ENCODE measurements at places on chromosomes 7 and 10.

DNA sequence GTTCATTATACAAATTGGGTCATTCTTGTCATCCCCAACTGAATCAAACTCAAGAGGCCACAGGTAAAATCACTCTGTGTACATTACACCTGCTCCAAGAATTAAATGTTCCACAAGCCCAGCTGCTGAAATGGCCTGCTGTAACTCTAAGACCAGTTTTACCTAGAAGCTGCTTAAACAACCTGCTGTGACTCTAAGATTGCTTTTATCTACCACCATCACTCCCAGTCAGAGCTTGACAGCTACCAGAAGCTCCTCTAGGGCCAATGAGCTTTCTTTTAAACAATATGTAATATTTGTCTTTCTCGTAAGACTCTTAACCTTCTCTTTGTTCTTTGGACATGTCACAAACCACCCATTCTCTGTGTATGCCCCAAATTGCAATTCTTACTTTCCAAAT, 141.8 kb upstream of the LRGUK start:
- DNase-seq, result no peak

DNA sequence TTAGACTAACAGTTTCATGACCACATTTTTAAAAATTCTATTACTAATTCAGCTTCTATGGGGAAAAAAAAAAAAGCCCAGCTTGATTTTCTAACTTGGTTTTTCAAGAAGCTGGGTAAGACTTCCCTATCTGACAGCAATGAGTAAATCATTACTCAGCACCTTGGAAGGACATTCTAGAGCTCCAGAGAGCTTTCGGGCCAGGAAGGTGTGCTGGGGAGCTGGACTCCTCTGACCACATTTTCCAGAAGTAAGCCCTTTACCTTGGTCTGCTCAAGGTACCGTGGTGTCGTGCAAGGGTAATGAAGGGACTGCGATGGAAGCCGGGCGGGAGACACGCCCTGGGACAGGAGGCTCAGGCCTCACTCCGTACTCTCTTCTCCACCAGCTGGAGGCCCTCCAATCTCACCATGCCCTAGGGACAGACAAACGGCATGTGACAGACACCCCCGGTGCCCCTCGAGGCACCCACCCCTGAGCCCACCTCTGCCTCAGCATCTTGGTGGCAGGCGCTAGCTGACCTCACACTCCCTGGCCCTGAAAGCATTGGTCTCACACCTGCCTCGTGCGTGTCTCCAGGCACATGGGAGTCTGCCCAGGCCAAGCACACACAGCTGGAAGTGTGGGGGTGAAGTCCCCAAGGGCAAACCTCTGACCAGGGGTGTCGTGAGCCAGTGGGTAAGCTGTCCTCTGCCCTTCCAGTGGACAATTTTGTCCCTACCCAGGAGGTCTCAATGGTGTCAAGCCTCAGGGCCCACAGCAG, 152.1 kb downstream of the OAT start:
- no peak for DNase-seq

DNA sequence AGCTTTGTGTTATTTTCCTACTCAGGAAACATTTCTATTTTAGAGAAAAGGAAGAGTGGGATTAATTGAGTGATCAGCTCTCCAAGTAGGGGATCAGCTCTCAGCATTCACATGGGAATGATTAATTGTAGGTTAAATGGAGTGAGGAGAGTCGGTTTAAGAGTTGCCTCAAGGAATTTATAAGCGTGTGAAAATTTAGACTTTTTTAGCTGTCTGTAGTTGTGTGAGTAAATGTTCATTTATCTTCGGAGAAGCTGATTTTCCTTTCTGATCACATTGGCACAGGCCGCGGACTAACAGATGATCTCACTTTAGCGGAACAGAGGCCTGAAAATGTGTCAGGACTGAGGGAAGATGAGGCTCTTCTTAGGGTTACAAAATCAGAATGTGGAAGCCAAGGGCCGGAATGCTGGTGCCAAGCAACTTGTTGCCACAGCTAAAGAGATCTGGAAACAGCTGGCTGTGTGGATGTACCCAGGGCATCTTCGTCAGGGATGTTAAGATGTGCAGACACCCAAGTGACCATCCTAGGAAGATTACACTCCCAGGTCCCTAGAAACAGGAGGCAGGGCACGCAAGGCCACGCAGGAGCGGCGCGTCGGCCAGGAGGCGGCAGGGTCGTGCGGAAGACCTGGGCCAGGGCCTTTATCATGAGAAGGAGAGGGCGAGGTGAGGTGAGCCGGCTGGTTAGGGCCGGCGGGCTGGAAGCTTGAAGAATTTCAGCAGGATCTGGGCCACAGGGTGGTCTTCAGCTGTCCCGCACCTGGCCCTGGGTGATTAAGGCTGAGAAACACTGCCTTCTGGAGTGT, 35.1 kb upstream of the TTYH3 start:
- DNase-seq, result peak; percentile 52

DNA sequence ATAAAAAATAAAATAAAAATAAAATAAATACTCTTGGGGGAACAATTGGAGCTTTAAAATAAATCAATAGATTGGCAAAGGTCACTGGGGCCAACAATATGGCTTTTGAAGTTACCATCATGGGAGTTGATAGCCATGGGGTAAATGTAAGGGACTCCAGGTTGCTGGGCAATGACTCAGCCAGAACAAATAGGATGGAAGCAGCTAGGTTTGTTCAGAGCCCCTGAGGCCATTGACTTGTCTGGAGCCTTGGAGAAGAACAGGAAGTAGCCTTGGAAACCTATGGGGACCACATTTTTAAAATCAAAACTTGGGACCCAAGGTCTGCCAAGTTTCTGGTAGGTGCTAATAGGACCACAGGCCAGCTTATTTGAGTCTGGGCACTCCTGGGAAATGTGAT, 20.2 kb upstream of the FRA10AC1 start:
- no peak for DNase-seq

DNA sequence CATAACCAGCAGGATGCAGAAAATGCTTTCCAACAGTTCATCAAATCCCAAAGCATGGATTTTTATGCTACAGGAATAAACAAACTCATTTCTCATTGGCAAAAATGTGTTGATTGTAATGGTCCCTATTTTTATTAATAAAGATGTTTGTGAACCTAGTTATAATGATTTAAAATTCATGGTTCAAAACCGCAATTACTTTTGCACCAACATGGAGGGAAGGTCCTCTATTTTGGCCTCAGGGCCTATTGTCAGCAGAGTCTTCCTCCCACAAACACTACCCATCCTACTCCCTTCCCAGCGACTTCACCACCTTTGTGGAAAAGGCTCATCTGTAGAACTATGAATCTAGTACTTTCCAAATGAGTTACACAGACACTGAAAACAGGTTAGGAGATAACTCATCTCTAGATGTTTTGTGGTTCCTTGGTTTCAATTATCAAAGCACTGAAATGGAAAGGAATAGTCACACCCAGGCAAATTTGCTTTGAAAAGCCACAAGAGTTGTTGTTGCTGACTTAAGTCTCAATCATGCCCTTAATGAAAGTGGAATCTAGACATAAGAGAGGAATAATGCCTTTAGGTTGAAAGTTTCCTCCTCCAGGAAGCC, 59.4 kb upstream of the FRMD4A start:
- DNase-seq, result no peak

DNA sequence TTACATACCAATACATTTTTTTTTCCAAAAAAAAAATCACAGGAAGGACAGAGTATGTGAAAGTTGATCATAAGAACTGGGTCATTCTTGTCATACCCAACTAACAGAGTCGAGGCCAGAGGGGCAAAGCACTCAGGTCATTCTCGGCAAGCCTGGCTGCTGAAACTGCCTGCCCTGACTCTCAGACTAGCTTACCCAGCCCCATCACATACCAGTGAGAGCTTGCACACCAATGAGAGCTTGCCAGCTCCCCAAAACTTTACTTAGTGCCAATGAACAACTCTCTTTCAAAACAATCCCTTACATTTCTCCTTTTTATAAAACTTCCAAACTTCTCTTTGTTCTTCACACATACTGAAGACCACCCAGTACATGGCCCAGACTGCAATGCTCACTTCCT, 48.9 kb downstream of the VOPP1 start:
- no peak for DNase-seq

DNA sequence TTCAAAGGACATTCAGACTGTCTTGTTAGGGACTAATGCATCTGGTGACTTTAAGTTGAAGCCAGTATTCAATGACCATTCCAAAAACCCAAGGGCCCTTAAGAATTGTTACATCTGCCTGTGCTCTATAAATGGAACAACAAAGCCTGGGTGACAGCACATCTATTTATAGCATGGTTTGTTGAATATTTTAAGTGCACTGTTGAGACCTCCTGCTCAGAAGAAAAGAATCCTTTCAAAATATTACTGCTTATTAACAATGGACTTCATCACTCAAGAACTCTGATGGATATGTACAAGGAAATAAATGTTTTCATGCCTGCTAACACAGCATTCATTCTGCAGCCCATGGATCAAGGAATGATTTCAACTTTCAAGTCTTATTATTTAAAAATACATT, 33.1 kb upstream of the CYP26C1 start:
- no peak for DNase-seq

DNA sequence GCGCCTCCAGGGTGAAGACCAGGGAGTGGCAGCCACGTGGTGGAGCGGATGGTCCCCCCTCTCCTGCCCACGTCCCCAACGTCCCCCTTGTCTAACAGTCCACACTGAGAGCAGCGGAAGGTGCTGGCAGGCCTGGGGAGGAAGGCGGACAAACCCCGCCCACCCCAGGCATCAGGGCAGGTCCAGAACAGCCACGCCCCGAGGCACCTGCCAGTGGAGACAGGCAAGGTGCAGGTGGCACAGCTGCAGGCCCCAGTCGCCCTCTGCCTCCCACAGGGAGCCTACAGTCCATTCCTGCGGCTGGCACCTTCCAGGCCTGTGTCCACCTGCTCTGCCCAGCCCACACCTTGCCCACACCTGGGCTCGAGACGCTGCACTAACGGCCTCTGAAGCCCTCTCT, 24.9 kb downstream of the CYP2W1 start:
- DNase-seq, result no peak

- no peak for DNase-seq
Measured at GRCh38 chr7:157916946-157917640, 580.3 kb downstream of the DNAJB6 start.

- no peak for DNase-seq
Measured at GRCh38 chr10:3509355-3509754, 275.7 kb downstream of the KLF6 start.

DNA sequence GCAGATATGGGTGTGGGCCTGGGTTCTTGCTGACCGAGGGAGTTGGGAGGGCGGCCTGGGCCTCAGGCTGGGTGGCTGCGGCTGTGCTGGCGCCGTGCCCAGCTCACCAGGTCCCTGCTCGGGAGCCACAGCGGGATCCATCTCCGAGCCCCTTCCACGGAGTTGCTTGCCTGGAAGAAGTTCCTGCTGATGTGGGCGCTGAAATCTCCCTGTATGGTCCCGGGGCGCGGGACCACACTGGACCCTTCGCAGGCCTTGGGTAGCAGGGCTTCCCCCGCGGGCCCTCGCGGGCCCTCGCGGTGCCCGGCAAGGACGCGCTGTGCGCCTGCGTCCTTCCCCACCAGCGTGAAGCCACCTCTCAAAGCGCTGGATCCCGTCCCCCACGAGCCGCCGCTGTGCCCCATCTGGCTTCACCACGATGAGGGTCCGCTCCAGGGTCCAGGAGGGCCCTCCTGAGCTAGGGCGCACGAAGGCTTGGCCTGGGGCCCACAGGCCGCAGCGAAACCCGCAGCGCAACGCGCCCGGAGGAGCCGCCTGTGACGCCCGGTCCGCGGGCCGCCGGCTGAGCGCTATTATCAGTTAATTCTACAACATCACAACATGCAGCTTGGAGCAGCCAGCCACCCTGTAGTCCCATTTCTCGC, 31.5 kb downstream of the RAB19 start:
- DNase-seq, result peak; percentile 68

- DNase-seq, result peak; percentile 67
Measured at GRCh38 chr10:129766611-129767550, 197.2 kb downstream of the EBF3 start.

- DNase-seq, result no peak
Measured at GRCh38 chr7:17109020-17109419, 189.4 kb upstream of the AHR start.

Measured in H7 (cell line).